Activated T-helper 2 cell treated with anti-CD3 and anti-CD28 coated beads, Interferon-gamma antibody, Interleukin-2, Interleukin-4, amounts not matched to agents 10 μg/mL and 5 μg/mL and 100 μg/mL, durations not matched to agents 14 hours and 24 hours and 36 hours (primary cell): ENCODE measurements at places on chromosomes 12 and 14.

DNA sequence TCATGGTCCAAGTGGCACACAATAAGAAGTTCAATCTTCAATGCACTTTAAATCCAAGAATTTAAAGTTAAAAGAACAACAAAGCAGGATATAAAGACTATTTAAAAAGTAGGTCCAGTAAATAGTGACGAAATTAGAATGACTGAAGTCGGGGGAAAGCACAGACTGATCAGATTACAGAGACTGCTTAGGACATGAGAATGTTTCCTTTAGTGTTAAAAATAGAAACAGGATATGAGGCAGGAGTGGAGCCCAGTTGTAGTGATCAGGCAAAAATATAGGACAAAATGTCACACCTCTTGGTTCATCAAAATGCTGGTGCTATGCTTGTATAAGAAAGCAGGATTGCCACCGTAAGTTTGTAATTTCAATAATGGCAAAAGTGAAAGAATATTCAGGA is 52.2 kb upstream of the CD163 start:
- DNase-seq: no peak

DNA sequence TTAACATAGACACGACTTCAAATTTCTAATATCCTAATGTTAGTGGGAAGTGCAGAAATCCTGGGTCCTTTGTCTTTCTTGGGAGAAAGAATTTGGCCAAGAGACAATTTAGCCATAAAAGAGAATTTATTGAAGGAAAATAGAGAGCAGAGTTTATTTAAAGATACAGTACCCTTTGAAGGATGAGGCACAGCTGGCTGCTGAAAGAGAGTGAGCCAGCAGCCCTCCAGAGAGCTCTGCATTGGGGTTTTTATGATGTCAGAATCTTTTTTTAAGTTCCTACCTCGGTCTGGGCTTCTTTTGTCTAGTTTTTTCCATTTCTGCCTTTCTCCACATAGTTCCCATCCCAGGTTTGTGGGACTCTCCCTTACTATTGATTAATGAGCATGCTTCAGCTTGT is 37.5 kb downstream of the CCER1 start:
- DNase-seq: no peak

- DNase-seq: no peak
Measured at GRCh38 chr12:46159309-46159901, 109.4 kb downstream of the SLC38A1 start.

- no peak for DNase-seq
Measured at GRCh38 chr12:130952171-130952954, 1.3 kb upstream of the ADGRD1 start.

DNA sequence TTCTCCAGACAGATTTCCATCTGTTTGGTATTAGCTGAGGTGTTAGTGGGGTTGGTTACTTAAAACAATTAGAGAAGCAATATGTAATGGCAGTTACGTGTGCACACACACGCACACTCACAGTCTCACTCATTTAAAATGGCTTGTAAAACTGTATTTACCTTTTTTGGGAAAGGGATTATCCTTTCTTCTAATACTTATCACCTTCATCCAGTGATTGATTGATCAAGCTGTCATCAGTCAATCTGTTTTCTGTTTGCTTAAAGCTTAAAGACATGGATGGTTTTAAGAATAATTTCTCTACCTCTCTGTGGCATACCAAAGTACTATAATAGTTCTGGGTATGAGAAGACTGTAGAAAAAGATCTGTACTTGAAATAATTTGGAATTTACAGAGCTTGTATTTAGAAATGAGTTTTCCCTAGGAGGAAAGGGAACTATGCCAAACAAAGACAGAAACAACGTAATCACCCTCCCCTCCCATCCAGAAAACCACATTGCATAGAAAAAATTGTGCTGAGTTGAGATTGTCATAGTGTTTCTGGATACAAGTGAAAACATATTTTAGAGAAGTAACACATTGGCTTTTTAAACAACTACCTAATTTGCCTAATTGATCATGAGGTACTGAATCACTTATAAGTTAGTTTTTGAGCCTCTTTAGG is 455.8 kb downstream of the PCNX1 start:
- DNase-seq: no peak

DNA sequence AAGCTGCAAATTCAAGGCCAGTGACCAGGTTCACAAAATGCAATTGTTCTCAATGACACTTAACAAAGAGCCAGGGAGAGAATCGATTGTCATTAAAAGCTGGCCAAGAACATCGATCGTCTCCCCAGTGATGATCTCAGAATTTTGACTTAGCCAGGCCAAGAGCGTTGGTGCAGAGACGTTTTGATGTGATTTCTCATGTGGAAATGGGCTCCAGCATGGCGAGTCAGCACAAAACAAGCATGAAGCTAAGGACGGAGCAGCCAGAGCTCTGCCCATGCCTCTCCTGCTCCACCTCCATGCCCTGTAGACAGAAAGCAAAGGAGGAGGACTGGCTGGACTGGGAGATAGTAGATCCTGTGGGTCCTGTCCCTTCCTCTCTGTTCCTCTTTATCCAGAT is 270.8 kb downstream of the FOXN3 start:
- DNase-seq: no peak

GRCh38 chr12:61536117-61536516 is 724.1 kb upstream of the USP15 start:
- DNase-seq: no peak

DNA sequence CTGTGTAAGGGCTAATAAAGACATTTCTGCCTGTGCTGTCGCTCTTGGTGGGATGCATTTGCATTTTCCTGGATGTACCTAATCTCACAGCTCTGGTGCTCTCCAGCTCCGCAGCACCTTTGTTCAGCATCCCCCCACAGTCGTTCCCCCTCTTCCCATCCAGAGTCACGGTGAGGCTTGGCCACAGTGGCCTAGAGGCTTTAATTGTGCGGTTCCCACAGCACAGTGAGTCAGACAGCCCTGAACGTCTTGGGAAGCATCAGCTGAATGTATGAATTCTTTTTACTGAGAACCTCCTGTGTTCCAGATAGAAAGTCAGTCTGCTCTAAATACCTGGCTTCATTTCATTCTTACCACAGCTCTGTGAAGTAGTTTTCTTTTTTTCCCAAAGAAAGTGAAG is 28.7 kb downstream of the MLXIP start:
- DNase-seq: no peak

- DNase-seq: no peak
Measured at GRCh38 chr14:63308723-63309317, 9.9 kb downstream of the GPHB5 start.

- DNase-seq: no peak
Measured at GRCh38 chr14:90062127-90062794, 467 bp downstream of the KCNK13 start.

DNA sequence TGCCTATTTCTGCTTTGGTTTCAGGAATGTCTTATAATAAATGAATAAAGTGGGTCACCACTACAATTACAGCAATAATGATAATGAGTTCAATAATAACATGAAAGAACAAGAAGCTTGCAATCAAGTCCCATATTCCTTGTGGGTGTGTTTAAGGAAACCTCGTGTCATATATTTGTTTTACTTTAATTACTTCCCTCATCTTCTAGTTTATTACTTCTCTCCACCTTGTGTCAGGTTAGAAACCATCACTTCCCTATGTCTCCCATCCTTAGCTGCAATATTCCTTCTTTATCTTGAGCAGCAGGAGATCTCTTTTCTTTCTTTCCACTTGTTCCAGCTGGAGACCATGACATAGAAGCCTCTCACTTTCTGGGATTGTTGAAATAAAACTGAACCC is 384.0 kb upstream of the TMEM132C start:
- no peak for DNase-seq

DNA sequence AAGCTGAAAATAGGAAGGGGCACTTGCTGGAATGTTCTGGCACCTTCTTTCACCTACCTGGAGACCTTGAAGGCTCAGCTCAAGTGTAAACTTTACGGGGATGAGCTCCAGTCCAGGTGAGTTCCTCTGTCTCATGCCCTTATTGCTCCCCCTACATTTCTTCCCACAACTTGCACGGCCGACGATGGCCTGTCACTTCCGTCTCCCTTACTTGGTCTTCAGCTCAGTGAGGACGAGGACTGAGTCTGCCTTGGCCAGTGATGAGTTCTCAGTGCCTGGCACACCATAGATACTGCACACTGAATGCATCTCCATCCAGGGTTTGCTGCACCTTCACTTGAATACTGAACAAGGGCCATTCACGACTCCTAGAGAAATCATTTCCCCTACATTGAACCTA is 21.4 kb downstream of the ADGRD1 start:
- no peak for DNase-seq

GRCh38 chr12:57191410-57191809 is 25.2 kb upstream of the NXPH4 start:
- no peak for DNase-seq

DNA sequence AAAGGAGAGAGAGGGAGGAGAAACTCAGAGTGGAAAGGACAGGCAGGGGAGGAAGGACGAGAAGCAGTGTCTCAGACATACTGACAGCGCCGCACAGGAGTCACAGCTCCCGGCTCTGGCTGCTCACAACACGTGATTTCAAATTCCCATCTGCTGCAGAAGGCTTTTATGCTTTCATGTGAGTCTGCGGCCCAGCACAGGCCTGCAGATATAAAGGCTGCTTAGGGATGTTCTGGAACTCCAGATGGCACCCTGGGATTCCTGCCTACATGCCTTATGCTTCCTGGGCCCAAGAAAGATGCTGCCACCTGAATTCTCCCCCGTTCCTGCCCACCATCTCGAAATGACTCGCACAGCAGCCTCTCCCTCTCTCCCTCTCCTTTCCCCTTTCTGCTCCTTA is 89.6 kb downstream of the NUAK1 start:
- no peak for DNase-seq

GRCh38 chr14:53845813-53846693 is 110.6 kb downstream of the BMP4 start:
- DNase-seq: no peak

DNA sequence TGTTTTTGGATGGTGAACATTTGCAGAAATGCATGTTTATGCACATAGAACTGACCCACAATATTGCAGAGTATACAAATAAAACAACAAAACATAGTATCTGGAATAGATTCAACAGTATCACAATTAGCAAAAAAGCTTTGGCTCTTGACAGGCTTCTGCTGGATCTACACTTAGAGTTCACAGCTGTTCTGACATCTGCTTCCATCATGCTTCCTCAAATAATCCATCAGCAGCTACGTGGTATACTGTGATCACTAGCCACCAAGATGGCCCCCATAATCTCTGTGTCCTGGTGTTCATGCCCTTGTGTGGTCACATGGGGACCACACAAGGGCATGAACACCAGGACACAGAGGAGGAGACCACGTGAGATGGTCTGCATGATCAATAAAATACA is 166.6 kb upstream of the CCDC198 start:
- no peak for DNase-seq

- DNase-seq: no peak
Measured at GRCh38 chr12:40122842-40123241, 17.0 kb upstream of the SLC2A13 start.

DNA sequence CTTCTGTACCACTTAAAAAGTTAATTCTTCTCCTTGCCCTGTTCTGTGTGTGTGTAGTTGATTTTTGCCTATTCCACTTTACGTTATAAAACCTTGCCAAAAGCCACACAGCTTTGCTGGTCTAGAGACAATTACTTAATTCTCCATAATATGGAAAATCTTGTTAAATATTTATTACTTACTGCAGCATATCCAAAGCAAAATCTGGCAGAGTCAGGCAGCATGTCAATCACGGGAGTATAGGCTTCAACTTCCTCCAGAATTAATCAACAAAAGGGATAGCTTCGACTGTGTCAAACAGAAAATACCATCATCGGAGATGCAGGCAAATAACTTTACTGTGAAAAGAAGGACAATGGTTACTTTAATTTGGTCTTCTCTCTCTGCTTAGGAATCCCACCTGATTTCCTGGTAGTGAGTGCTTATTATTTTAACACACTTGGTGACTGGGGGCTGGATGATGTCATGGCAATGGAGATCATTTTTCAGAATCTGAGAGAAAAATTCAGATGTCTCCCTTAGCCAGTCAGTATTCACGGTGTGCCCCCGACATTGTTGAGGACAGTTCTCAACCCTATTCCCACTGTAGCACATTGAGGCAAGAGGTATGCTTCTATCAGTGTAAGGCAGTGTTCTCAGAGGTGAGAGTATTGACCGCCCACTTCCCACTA is 3.7 kb upstream of the MSRB3 start:
- no peak for DNase-seq
